NCI-H2171 (cell line): ENCODE measurements at places on chromosomes 1 and 21.

DNA sequence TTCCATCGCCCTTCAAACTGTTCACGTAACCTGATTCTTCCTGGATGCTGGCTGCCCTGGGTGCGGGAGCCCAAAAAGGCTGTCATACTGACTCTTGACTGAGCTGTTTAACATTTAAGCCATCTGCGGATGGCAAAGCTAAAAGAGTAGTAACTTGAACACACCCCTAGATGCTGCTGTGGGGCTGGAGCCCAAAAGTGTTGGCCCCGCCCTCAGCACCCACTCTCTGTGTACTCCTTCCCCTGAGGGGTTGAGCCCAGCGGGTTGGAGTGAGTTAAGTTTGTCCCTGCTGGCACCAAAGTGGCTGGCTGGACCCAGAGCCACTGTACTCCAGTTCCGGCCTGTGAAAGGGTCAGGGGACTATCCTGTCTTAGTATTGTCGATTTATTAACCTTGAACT is 640.6 kb downstream of the PTPRU start:
- DNase-seq: peak; percentile 71

DNA sequence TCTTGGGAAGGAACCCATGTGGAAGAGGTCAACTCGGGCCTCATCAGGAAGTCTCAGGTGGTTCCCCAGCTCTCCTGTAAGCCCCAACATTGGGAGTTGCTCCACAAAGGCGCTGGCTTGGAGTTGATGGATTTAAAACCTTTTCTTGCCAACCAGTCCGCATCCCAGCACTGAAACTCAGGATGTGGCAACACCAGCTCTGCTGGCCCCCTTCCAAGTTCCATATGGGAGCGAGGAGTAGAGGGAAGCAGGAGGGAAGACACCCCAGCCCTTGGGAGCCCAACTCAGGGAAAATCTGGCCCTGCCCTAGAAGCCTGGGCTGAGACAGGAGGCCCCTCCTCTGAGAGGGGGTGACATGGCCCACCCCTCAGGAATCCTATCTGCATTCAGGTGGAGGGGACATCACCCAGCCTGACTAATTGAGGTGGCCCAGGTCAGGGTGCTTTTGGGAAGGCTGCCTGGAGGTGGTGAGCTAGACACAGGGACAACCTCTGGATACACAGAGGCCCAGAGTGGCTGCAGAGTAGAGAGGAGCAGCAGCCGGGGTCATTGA is 33.1 kb upstream of the DMBX1 start:
- DNase-seq: peak; percentile 58

GRCh38 chr1:224863486-224863885 is 66.0 kb upstream of the DNAH14 start:
- no peak for DNase-seq

DNA sequence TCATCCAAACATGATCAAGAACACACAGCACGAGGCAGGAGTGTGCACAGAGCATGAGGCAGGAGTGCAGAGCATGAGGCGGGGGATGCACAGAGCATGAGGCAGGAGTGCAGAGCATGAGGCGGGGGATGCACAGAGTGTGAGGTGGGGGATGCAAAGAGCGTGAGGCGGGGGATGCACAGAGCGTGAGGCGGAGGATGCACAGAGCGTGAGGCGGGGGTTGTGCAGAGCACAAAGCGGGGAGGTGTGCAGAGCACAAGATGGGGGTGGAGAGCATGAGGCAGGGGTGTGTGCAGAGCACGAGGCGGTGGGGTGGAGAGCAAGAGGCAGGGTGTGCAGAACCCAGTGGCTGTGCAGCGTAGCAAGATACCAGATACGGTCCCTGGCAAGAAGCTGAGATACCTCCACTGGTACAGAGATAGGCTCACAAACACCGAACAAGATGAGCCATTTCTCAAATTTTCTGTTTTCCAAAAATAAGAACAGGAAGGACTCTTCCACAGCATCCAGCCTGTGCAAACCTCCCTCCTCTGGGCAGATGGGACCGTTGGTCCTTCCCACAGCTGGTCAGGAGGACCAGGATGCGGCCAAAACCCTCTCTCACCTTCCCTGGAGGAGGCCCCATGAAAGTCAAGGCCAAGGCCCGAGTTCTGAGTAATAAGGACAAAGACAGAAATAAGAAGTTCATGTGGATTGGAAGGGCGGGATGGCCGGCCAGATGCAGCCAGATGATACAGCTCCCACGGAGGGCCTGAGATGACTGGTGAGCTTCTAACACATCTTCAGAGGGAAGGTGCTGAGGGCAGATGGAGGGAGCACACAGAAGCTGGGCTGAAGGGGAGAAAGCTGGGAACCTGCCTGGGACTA is 12.0 kb downstream of the SPATC1L start:
- DNase-seq: no peak

- DNase-seq: no peak
Measured at GRCh38 chr1:211811126-211811525, 19.4 kb downstream of the LPGAT1 start.

DNA sequence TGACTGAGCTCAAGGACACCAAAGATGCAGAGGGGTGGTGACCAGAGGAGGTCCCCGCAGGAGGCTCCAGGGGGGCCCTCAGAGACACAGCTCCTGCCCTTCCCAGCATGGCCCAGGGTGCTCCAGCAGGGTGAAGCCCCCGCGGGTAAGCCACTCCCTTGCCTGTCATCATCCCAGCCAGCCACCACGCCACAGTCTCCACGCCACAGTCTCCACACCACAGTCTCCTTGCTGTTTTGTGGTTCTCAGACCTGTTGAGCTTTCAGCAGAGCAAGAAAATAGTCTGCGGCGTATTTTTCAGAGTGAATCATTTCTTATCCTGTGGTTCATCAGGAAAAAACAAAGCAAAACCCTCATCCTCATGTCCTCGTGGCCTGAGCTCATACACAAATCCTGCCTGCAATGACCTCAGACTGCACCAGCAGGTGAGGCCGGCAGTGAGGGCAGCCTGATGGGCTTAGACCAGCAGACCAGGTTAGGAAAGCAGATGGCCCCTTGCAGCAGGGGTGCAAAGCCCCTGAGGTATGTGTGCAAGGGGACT is 25.7 kb upstream of the ABCG1 start:
- no peak for DNase-seq

- DNase-seq: no peak
Measured at GRCh38 chr1:155070158-155070621, 6.7 kb downstream of the EFNA4 start.
